Thyroid gland (tissue), 4 donors: ENCODE measurements at places on chromosomes 2 and 18. TPM values are rescaled to one million over a fixed set of nuclear protein-coding genes. Genes with fewer than 3 reads are reported as not detected.

The ASAP2 gene
- total RNA-seq: 40.3 TPM

The SERPINB5 gene
- total RNA-seq: not detected

The FMNL2 gene
- total RNA-seq: 60.9 TPM

The CDKL4 gene
- total RNA-seq: 2.5 TPM

The ZSWIM2 gene
- not detected for total RNA-seq

The ABCG8 gene
- total RNA-seq: not detected

DNA sequence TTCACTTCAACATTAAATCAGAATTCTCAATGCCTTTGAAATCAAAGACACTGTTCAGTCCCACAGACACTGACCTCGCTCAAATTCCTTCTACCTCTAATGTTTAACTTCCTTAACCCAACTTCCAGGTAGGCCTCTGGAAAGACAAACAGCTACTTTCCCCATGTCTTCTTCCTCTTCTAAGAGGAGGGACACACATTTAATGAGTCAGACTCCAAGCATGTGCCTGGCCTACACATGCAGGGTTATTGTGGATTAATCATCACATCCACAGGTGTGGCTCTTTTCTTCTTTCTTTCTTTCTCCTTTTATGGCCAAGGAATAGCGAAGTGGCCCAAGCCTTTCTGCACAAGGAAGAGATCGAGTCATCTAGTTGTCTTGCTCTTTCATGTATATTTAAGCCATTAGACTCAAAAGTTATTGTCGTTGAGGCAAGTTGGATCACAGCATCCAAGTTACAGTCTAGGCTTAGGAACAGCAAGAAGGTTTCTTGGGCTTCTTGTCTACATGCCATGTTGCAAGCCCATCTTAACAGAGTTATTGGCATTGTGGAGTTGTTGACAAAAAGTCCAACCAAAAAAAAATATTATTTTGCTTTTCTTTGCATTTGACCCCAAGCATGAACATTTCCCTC lies 387.8 kb downstream of the IRS1 start:
- DNase-seq: no peak

- no peak for DNase-seq
These were observed 8.8 kb upstream of the TTLL4 start for GRCh38 chr2:218701806-218702205.

DNA sequence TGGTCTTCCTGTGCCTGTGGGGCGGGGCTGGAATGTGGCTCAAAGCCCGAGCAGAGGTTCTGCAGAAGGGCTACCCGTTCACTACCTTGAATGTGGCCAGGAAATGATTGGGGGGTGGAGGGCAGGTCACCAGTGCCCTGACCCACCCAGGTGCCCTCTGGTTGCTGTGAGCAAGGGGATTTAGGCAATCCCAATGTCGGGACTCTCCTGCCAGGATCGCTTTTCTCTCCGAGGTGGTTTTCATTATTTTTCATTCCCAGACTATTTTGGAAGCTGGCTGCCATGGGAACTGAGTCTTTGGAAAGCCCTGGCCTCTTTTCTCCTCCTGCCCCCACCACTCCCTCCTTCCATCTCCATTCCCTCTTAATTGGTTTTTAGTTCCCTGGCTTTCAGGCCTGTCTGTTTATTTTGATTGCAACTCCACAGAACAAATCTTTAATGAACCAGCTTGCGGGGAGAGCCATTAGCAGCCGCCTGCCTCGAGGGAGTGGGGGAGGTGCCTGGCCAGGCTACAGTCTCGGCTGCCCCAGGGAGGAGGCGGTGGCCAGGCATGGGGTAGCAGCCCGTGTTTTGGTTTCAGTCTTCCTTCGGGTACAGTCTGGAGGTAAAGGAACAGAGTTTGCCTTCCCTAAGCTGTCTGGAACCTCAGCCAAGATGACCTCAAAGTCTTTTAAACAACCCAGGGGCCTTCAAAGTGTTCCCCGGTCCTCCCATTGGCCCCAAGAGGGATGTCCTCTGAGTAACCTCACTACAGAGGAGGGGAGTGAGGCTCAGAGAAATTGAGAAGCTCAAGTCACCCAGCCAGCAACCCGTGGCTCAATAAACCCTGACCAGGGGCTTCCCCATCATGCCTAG lies 114.4 kb upstream of the HAAO start:
- DNase-seq: peak; percentile 53

- DNase-seq: no peak
These were observed 144.7 kb downstream of the SLC4A3 start for GRCh38 chr2:219772103-219772635.

DNA sequence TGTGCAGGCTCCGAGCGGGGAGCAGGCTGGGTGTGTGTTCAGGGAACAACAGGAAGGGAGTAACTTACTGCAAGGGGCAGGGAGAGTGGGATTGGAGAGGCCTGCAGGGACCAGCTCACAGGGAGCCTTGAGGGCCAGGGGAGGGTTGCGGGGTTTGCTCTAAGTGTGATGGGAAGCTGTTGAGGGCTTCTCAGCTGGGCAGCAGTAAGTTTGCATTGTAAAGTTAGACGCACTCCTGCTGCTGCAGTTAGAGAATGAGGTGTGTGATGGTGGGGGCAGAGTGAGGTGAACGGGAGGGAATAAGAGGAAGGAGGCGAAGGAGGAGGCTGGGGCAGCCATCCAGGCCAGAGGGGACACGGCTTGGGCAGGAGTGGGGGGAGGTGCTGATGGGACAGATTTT lies 53.4 kb downstream of the BOLA3 start:
- DNase-seq: no peak

GRCh38 chr18:25058521-25058920 lies 293.4 kb downstream of the ZNF521 start:
- DNase-seq: no peak

GRCh38 chr2:151886241-151886640 lies 58.0 kb upstream of the ARL5A start:
- no peak for DNase-seq

DNA sequence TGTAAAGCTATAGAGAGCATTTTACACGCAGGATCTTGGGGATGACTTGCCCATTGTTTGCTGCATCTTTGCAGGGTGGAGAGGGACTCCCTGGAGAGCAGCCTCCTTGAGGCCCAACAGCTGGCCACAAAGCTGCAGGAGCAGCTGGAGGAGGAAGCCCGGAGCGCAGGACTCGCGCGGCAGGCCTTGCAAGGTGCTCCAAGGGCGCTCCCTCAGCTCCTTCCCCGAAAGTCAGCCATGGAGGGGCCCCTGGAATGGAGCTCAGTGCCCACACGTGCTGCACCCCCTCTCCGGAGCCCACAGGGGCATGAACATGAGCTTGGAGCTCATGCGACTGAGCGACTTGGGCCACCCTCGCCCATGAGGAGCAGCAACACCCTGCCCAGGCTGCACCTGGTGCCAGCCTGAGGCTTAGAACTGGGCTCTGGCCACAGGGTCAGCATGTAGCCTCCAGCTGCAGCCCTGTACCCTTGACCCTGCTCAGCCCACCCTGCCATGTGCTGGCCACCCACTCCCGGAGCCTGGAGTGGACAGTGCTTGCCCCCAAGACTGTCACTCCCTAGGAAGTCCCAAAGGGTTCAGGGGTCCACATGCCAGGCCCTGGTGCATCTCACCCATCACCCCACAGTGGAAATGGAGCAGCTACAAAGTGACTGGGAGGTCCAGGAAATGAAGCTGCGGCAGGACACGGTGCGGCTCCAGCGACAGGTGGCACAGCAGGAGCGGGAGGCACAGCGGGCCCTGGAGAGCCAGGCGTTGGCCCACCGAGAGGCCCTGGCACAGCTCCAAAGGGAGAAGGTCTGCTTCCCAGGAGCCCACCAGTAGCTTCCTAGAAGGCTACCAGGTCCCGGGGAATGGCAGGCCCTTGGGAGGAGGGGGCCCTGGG lies 43.0 kb downstream of the CROCC2 start:
- no peak for DNase-seq

- no peak for DNase-seq
These were observed 47.4 kb upstream of the PARD3B start for GRCh38 chr2:204497855-204498254.

DNA sequence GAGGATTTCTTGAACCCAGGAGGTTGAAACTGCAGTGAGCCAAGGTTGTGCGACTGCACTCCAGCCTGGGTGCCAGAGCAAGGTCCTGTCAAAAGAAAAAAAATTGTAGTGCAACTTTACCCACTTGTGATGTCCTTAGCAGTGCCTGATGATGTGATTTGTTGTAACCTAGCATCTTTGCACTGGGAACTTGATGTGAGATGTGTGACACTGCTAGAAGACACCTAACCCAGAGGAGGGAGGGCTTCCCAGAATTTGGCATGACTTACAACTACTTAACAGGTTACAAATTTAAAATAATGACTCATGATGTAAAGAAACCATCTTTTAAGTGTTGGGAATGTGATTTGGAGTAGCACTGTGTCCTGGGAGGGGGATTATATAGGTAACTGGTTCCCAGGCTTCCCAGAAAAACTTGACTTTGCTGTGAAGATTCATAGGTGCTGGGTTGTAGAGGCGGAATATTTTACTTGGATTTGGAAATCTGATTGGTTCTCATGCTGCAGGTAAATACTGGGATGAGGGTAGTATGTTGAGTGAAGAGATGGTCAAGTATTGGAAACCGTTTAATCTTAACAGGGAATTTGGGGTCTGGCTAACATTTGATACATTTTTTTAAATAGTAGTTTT lies 3.7 kb downstream of the EEF1B2 start:
- DNase-seq: no peak

GRCh38 chr2:29519338-29519925 lies 402.0 kb downstream of the ALK start:
- DNase-seq: peak; percentile 54

- DNase-seq: no peak
These were observed 237.6 kb downstream of the DYSF start for GRCh38 chr2:71690876-71691475.
